Iris pigment epithelial cell (primary cell): ENCODE measurements at places on chromosomes 12 and 14.

DNA sequence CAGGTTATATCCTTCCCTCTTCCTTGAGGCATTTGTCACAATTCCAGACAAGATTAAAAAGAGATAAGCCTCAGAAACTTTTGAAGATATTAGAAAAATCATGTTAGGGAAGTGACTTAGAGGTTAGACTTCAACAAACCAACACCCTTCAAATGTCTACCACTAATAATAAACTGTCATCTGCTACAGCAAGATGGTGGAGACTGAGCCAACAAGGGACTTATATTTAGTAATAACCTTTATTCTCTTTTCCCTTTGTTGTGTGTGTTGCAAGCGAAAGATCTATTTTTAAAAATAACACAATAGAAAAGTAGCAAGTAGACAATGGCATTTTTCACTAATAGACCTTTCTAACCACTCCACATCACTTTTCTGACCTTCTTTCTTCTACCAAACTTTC, 28.6 kb downstream of the PRICKLE1 start:
- DNase-seq = no peak

GRCh38 chr12:53862206-53862605, 76.4 kb upstream of the HOXC13 start:
- no peak for DNase-seq

GRCh38 chr12:102167821-102168604, 29.6 kb downstream of the PMCH start:
- no peak for DNase-seq

- no peak for DNase-seq
Observed at GRCh38 chr12:119432949-119433348, 98.4 kb downstream of the CCDC60 start.

DNA sequence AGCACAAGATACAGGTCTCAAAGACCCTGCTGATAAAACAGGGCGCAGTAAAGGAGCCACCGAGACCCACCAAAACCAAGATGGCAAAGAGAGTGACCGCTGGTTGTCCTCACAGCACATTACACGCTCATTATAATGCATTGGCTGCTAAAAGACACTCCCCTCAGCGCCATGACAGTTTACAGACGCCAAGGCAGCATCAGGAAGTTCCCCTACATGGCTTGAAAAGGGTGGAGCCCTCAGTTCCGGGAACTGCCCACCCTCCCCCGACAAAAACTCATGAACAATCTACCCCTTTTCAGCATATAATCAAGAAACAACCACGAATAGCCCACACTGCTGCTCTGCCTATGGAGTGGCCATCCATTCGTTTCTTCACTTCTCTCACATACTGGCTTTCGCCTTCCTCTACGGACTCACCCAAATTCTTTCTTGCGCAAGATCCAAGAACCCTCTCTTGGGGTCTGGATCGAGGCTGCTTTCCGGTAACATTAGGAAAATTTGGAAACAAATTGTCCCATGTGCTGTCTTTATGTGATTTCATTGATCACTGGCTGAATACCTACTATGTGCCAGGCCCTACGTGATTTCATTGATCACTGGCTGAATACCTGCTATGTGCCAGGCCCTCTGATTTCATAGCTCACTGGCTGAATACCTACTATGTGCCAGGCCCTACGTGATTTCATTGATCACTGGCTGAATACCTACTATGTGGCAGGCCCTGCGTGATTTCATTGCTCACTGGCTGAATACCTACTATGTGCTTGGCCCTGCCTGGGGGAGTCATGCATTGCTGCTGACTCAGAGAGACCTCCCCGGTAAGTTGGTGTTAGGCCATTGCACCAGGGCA, 126.4 kb downstream of the PIWIL1 start:
- no peak for DNase-seq

DNA sequence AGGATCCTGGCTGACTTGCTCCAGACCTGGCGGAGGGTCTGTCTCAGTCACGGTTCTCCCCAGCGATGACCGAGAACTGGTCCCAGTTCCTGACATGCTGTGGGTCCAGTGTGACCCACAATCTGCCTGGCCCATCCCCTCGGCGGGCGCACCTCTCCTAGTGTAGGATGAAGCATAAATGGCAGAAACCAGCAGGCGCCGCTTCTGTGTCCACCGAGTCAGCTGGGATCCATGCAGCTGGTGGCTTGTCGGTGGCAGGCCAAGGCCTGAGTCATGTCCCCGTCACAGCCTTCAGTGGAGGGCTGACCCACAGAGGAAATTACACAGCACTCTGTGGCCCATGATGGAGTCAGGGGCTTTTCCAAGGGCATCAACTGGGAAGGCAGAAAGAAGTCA, 38.5 kb downstream of the NFKBIA start:
- no peak for DNase-seq

DNA sequence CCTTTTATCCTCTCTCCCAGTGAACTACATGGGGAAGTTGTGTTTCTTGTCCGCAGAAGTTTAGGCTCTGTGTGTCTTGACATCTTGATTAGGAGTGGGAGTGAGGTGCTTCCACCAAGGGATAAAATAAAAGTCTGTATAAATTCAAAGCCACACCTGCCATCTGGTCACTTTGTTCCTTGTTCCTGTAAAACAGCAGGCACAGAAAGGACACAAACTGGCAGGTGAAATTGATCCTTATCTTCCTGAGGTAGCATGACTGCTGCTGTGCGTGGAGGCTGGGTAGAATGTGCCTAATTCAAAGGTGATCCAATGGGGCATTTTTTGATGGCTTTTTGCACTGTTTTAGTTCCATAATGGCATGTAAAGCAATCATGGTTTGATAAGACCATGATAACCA, 104.3 kb upstream of the KITLG start:
- DNase-seq = no peak

- DNase-seq = peak; percentile 21
Observed at GRCh38 chr12:126248871-126249403, 1183.7 kb downstream of the AACS start.

GRCh38 chr12:123050331-123050831, 69.9 kb downstream of the ARL6IP4 start:
- DNase-seq = peak; percentile 79

DNA sequence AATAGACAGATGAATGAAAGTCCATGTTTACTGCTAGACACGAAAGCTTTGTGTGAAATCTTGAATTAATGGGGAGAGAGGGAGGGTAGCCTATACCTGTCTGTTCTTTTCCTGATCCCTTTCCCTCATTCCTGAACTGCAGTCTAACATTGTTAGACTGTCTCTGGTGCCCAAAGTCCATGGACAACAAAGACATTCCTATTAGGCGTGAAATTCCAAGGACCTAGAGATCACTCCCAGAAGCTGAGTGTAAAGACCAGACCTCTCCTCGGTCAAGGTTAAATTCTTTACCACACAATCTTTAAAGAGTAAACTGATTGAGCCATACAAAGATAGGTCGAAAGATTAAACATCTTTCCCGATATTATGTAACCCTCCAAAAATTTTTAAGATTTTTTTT, 270.7 kb upstream of the GARIN2 start:
- no peak for DNase-seq

DNA sequence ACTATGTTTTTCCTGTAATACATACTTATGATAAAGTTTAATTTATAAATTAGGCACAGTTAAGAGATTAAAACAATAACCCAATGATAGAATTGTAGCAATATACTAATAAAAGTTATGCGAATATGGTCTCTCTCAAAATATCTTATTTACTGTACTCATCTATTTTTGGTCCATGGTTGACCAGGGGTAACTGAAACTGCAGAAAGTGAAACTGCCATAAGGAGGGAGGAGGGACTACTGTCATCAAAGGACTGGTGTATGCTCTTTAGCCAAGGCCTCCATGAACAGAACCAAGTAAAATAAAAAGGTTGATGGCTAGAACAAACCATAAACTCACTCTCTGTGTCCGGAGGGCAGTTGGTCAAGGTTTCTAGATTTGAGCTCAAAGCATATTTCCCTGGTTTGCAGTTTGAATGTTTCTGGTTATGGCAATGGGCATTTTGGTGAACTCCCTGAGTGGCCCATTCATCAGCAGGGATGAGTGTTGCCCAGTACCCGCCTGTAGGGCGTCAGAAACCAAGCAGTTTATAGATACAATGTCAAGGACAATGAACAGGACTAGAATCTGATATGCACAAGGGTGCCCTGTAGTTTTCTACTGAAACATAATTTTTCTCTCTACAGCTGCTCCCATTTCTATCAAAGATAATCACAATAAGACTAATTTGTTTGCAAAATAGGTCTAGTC, 19.8 kb downstream of the LEMD3 start:
- DNase-seq = no peak

DNA sequence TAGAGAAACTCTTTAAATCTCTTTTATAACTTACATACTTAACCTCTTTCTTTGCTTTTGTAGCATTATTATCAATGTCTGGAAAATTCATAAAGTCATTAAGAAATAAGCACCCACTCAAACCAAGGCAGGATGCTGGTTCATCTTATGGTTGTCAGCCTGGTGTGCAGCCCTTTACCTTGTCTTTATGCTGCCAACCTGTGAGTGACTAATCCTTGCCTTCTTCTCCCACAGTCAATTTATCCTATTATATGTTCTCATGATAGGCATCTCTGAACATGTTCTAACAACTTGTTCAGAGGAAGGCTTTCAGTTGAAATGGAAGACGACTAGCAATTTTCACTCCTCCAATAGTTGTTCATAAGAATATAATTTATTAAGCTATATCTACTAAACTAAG, 186.9 kb upstream of the CAND1 start:
- DNase-seq = no peak

DNA sequence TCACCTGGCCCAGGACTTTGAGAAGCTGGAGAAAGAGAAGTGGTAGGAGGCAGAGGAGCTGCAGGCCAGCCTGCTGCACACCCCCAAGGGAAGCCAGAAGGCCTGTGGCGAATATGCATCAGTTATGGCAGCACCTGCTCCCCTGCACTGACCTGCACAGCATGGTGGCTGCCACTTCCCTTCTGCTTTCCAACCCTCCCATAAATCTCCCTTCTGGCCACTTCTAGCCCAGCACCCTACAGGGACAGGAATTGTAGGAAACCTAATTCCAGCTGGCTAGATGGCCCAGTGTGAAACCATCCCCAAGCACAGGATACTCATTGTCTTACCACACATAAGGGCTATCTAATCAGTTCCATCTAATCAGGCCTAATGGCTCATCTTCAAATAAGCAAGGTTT, 136.3 kb downstream of the TBX3 start:
- no peak for DNase-seq

GRCh38 chr14:55535516-55536203, 44.3 kb upstream of the KTN1 start:
- DNase-seq = peak; percentile 35

GRCh38 chr12:1927751-1928351, 9.4 kb upstream of the CACNA2D4 start:
- no peak for DNase-seq

DNA sequence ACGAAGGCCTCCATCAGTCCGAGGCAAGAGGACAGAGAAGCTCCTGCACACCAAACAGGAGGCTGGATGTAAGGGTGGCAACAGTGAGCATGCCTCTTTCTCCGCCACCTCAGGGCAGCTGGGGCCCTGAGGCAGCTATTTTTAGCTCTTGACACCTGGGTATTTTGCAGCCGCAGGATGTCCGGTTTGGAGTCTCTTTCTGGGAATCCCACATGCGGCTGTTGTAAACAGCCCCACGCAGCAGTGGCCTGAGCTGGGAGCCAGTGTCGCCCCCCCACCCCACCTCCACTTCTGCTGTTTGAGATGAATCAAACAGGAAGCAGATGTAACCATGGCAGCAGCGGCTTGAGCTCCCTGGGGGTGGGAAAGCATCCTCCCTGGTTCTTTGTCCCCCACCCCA, 11.7 kb downstream of the HDAC7 start:
- peak; percentile 76 for DNase-seq

- peak; percentile 11 for DNase-seq
Observed at GRCh38 chr12:101539148-101539547, 55.6 kb upstream of the MYBPC1 start.

DNA sequence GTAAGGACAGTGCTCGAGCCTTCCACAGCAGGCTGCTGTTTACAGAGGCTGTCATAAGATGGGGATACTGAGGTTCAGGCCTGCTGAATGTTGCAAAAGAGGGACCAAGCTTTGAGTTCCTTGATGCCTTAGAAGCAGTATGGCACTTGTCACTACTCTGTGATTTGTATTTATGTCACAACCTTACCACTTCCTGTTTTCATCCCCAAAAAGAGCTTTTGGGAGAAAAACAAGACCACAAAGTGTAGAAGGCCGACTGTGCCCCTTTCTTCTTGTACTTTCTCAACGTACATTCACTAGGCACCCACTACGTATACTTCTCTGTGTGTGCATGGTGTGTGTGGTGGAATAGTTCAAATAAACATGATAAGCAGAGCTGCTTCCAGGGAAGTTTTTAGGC, 90.1 kb downstream of the DRAM1 start:
- no peak for DNase-seq

DNA sequence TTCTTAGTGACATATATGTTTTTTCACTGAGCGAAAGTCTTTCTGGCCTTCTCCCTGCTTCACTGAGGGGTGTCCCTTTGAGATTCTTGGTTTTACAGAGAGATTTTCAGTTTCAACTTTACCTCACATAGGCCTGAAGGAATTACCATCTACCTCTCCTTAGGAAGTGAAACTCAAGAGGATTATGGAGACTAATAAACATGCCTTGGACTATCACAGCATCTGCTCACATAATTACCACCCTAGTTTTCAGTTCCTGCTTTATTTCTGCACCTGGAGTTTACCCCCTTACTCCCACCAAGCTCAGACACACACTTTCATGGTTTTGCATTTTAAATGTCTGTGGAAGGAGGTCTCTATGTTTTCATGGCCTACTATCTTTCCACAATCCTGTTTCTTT, 118.3 kb upstream of the SCAF11 start:
- DNase-seq = no peak

- DNase-seq = peak; percentile 95
Observed at GRCh38 chr12:27573972-27574371, 50.0 kb downstream of the PPFIBP1 start.

- DNase-seq = peak; percentile 78
Observed at GRCh38 chr12:46356655-46357437, 15.7 kb downstream of the SLC38A2 start.

DNA sequence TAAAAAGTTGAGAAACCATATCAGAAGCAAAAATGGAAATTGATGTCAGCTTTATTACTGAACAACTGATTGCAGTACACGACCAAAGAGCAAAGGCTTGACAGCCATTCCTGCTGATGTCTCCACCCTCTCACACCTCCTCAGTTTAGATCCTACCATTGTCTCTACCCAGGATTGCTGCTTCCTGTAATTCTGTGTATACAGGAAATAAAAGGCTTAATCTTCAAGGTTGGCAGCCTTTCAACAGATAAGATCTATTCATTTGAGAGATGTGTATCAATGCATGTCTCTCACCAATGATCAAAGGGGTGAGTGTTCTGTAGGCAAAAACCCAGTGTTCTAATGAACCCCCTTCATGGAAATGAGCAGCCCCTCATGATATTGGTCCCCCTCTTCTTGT, 27.0 kb downstream of the SLCO1C1 start:
- no peak for DNase-seq

- peak; percentile 60 for DNase-seq
Observed at GRCh38 chr14:52840877-52841276, 49.5 kb upstream of the GNPNAT1 start.

- no peak for DNase-seq
Observed at GRCh38 chr12:59999291-59999690, 403.5 kb downstream of the SLC16A7 start.

GRCh38 chr14:22420598-22421186, 168.3 kb downstream of the DAD1 start:
- no peak for DNase-seq

- no peak for DNase-seq
Observed at GRCh38 chr12:52342781-52343490, 21.7 kb upstream of the KRT83 start.

- no peak for DNase-seq
Observed at GRCh38 chr12:23014749-23015148, 389.8 kb downstream of the ETNK1 start.
